ENCODE measurements at places on chromosomes 4 and X. TPM values are rescaled to one million over a fixed set of nuclear protein-coding genes. Genes with fewer than 3 reads are reported as not detected.

- DNase-seq = no peak
These were observed 77.6 kb upstream of the ITM2A start for GRCh38 chrX:79444694-79445210.

The FGB gene
- 2,096 TPM for polyA plus RNA-seq

DNA sequence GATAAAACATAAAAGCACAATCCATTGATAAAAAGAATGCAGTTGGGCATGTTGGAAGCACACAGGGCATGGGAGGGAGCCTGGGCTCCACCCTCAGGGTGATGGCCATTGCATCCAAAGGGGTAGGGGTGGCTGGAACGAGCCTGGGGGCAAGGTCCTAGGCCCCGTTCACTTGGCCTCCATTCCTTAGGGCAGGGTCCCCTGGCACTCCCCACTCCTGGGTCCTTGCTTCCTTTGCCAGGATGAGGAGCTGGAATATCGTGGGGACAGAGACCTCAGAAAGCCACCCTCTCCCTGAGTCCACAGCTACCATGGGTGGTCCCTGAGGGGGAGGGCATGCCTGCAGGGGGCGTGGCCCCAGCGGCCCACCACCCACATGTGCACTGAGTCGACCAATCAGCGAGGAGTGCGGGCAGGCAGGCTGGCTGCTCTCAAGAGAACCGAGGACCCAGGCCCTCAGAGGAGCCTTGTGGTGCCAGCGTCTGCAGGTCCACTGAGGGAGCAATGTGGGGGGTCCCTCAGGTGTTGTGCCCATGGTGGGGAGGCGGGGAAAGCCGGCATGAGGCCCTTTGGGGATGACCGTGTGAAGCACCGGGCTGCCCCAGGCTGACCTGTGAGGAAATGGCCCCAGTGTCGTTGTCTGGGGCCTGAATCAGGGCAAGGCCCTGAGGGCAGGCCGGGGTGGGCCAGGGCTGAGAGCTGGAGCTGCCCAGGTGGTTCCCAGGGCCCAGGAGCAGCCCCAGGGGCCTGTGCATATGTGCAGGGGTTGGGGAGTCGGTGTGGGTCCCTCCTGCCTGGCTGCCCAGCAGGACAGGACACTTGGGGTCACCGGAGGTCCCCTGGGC is 78.6 kb upstream of the AMELX start:
- no peak for DNase-seq

DNA sequence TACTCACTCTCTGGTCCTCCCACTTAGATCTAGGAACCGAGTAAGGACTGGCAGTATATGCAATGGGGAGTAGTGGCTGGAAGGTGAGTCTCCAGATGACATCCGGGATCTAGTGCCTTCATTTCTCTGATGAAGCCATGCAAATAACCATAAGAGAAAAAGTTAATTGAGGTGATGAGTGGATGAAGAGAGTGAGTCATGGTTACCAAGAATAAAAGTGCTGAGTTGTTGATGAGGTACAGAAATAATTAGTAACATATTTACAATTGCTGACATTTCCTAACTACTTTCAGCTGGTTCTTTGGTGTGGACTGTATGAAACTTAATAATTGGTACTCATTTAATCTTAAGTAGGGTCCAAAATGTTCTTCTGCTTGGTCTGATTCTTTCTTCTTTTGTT is 146.7 kb upstream of the PITX2 start:
- DNase-seq = no peak

GRCh38 chr4:37827802-37828321 is 1.4 kb downstream of the PGM2 start:
- DNase-seq = no peak

The ZNF630 gene
- polyA plus RNA-seq = 1.5 TPM

The VSIG1 gene
- polyA plus RNA-seq = 2.9 TPM

DNA sequence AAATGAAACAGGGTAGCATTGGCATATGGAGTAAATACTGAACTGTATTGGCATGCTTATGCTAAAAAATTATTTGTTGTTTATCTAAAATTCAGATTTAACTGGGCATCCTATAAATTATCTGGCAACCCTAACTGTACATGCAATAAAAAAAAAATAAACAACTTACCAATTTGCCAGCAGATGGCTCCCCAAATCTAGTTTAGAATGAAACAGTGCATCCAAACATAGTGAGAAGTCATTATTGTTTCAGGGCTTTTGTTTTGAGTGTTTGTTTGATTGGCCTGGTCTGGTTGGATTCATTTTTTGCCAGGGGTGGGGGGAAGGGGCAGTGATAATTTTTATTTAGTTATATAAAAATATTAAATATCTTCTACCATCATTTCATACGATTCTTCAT is 12.8 kb upstream of the NSUN7 start:
- peak; percentile 28 for DNase-seq
